ENCODE measurements at places on chromosomes 7 and 10. TPM values are rescaled to one million over a fixed set of nuclear protein-coding genes. Genes with fewer than 3 reads are reported as not detected.

DNA sequence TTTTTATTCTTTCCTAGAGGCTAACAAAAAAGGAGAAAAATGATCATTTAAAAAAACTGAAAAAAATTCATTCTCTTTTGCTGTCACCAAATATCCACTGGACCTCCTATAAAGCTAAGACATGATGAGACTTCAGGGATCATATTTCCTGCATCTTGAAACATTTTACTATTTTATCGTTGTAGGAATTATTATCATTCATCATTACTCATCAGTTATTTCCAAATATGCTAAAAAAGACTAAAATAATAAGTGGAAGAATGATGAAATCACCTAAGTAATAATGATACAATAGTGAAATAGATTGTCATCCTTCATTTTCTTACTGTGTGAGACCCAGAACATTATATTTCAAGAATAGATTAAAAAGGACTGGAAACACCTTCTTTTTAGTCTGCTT is 28.3 kb downstream of the TAF3 start:
- no peak for DNase-seq
- peaks cover 3% of the 10 kb centered on the region for H3K4me1 ChIP-seq
- no peaks in the 10 kb centered on the region for H3K27me3 ChIP-seq
- peaks cover 6% of the 10 kb centered on the region for H3K36me3 ChIP-seq

GRCh38 chr7:16023046-16023445 is 336.6 kb upstream of the MEOX2 start:
- H3K4me3 ChIP-seq, result no peak overlapping the region
- H3K27me3 ChIP-seq, result no peaks in the 10 kb centered on the region
- no peak for DNase-seq
- H3K36me3 ChIP-seq, result no peaks in the 10 kb centered on the region

Gene FGL2
- total RNA-seq, result 0.16 TPM

Gene KLF14
- not detected for total RNA-seq

DNA sequence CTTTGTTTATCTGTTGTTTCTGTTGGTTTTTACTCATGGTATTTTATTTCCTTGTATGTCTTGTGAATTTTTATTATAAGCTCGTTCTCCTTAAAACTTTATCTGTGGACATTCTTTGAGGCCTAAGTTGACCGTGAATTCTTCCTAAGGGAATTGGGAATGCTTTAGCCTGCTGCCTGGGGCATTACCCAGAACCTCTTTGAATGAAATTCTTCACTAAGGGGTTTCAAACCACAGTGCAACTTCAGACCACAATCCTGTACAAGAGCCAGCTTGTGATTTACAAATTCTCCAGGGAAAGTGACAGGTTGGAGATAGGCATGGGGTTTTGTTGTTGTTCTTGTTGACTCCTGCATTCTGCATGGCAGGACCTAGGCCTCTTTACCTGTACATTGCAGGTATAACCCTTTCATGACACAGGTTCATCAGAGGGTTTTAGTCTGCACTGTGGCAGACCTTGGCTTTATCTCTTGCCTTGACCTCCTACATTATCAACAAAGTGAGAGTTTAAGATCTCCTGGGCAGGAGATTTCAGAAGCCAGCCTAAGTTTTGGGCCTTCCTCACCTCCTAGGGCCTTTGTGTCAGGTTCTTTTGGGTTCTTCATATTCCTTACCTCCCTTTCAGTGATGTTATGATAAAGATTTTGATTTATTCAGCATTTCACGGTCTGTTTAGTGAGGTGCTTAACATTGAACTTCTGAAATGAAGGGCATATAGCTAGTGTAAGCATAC is 70.2 kb downstream of the ABCC2 start:
- no peak overlapping the region for H3K27ac ChIP-seq
- H3K4me1 ChIP-seq, result no peaks in the 10 kb centered on the region
- no peak overlapping the region for H3K4me3 ChIP-seq
- no peak for DNase-seq
- peaks cover under 1% of the 10 kb centered on the region for H3K27me3 ChIP-seq

DNA sequence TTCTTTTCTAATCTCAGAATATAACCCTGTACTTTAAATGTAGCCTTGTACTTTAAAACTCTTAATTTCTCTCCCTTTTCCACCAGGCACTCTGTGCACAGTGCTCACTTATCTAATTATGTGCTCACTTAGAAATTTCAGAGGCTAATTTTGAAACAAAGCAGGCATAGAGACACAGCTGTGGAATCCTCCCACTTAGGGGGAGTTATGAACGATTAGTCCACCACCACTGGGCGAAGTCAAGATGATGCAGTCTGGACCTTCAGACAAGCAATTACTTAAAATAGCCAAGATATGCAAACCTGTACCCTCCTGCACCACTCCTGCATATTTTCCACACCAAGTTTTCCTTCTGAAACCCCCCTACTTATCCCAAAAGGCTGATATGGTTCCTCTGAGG is 143.0 kb downstream of the STK31 start:
- H3K27me3 ChIP-seq, result no peaks in the 10 kb centered on the region
- no peak overlapping the region for H3K27ac ChIP-seq
- no peaks in the 10 kb centered on the region for H3K36me3 ChIP-seq
- no peak for DNase-seq
- H3K4me3 ChIP-seq, result no peak overlapping the region

GRCh38 chr10:84306751-84307384 is 21.5 kb upstream of the CCSER2 start:
- H3K36me3 ChIP-seq, result peaks cover 2% of the 10 kb centered on the region
- peak; percentile 18 for DNase-seq
- H3K27ac ChIP-seq, result peak overlapping the region; percentile 96
- peaks cover 37% of the 10 kb centered on the region for H3K4me1 ChIP-seq

Gene FAM25C
- not detected for total RNA-seq

GRCh38 chr10:12960334-12960898 is 41.1 kb downstream of the CCDC3 start:
- no peak overlapping the region for H3K27ac ChIP-seq
- no peak overlapping the region for H3K4me3 ChIP-seq
- DNase-seq, result no peak
- H3K27me3 ChIP-seq, result peaks cover 20% of the 10 kb centered on the region

GRCh38 chr10:6704896-6705295 is 124.8 kb upstream of the PRKCQ start:
- H3K27me3 ChIP-seq, result peaks cover 24% of the 10 kb centered on the region
- H3K27ac ChIP-seq, result no peak overlapping the region
- H3K4me3 ChIP-seq, result no peak overlapping the region
- H3K4me1 ChIP-seq, result peaks cover 3% of the 10 kb centered on the region
- DNase-seq, result no peak
- H3K36me3 ChIP-seq, result no peaks in the 10 kb centered on the region

GRCh38 chr7:155756322-155756721 is 55.9 kb downstream of the SHH start:
- H3K4me1 ChIP-seq, result peaks cover 60% of the 10 kb centered on the region
- no peak overlapping the region for H3K27ac ChIP-seq
- no peak for DNase-seq
- no peak overlapping the region for H3K4me3 ChIP-seq
- peaks cover 41% of the 10 kb centered on the region for H3K36me3 ChIP-seq
- H3K27me3 ChIP-seq, result no peaks in the 10 kb centered on the region

Gene TMEM229A
- not detected for total RNA-seq

Gene EVX1
- total RNA-seq, result not detected

Gene RP9
- 17.2 TPM for total RNA-seq

DNA sequence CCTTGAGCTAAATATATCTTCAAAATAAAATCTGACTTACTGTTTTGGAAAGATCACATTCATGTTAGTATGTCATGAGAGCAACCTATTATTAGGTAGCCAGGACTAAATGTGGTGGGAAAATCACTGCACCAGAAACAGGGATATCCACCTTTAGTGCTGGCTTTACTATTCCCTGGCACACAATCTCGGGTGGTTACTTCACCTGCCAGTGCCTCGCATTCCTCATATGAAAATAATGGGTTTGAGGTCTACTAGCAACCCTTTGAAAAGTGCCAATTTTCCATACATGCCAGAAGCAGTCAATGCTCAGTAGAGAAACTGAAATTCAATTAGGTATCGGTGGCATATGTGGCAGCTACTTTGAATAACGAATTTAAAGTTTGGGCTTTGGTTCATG is 36.8 kb downstream of the PTN start:
- H3K4me1 ChIP-seq, result no peaks in the 10 kb centered on the region
- H3K27ac ChIP-seq, result no peak overlapping the region
- DNase-seq, result no peak
- H3K36me3 ChIP-seq, result no peaks in the 10 kb centered on the region
- H3K4me3 ChIP-seq, result no peak overlapping the region

Gene ZNF37A
- total RNA-seq, result 24.1 TPM

Gene ARMC10
- 42.6 TPM for total RNA-seq

- no peaks in the 10 kb centered on the region for H3K36me3 ChIP-seq
- no peaks in the 10 kb centered on the region for H3K4me1 ChIP-seq
- H3K4me3 ChIP-seq, result no peak overlapping the region
- H3K27me3 ChIP-seq, result peaks cover 21% of the 10 kb centered on the region
- H3K27ac ChIP-seq, result no peak overlapping the region
These were observed 114.9 kb downstream of the IPMK start for GRCh38 chr10:58152673-58153263.

GRCh38 chr10:97724341-97724941 is 10.9 kb downstream of the MARVELD1 start:
- H3K27me3 ChIP-seq, result peaks cover 7% of the 10 kb centered on the region
- H3K4me1 ChIP-seq, result peaks cover 5% of the 10 kb centered on the region
- no peak overlapping the region for H3K4me3 ChIP-seq
- no peak overlapping the region for H3K27ac ChIP-seq
- no peak for DNase-seq

Gene GARS1
- total RNA-seq, result 439 TPM

Gene TRIM74
- total RNA-seq, result 0.40 TPM

Gene CNPY1
- total RNA-seq, result not detected

Gene DNAH11
- 4.3 TPM for total RNA-seq

DNA sequence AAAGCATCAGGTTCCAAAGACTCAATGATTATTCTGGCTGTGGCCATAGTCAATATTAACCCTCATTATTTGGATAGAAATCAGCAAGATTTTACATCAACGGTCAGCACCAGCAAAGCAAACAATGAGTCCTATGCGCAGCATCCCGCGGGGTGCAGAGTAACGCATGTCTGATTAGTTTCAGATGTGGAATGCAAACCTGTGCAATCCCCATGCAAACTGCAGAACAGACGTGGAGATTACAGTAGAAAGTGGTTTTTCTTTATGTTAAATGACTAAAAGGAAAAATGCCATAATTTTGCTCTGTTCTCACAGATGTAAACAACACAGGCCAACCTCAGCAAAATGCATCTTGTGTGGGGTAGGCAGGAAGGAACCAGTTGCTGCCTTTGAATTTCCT is 258.1 kb upstream of the GRB10 start:
- DNase-seq, result no peak
- H3K4me3 ChIP-seq, result no peak overlapping the region
- no peaks in the 10 kb centered on the region for H3K27me3 ChIP-seq
- no peaks in the 10 kb centered on the region for H3K36me3 ChIP-seq
- H3K27ac ChIP-seq, result no peak overlapping the region
- no peaks in the 10 kb centered on the region for H3K4me1 ChIP-seq

- no peak overlapping the region for H3K4me3 ChIP-seq
- H3K4me1 ChIP-seq, result peaks cover 43% of the 10 kb centered on the region
- H3K27ac ChIP-seq, result peak overlapping the region; percentile 6
- H3K27me3 ChIP-seq, result no peaks in the 10 kb centered on the region
These were observed 76.8 kb upstream of the CARD11 start for GRCh38 chr7:3120513-3120912.

Gene BBS9
- 9.9 TPM for total RNA-seq

Gene CYP3A7
- not detected for total RNA-seq

Gene CYP17A1
- total RNA-seq, result not detected

Gene LEP
- not detected for total RNA-seq

Gene MYO3A
- total RNA-seq, result not detected

DNA sequence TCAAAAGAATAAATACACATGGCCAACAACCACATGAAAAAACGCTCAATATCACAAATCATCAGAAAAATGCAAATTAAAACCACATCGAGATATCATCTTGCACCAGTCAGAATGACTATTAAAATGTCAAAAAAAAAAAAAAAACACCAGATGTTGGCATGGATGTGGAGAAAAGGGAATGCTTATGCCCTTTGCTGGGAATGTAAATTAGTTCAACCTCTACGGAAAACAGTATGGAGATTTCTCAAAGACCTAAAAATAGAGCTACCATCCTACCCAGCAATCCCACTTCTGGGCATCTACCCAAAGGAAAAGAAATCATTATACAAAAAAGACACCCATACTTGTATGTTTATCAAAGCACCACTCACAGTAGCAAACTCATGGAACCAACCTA is 45.0 kb upstream of the DIP2C start:
- no peak overlapping the region for H3K27ac ChIP-seq
- H3K27me3 ChIP-seq, result peaks cover 11% of the 10 kb centered on the region
- no peaks in the 10 kb centered on the region for H3K4me1 ChIP-seq

DNA sequence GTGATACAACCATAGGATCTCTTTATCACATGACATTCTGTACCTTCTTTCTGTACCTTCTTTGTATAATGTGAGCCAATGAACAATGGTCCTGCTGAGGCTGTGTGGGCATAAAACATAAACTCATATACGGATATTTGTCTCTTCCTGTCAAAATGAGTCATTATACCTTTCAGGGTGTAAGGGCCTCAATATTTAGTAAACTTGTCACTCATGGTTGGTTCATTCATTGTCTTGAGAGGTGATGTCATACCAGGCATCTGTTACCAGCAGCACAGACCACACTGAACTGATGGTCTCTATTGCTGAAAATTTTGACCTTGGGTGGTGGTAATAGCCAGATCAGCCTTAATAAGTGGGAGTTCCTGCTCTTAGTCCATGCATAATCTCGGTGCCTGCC is 287.6 kb upstream of the TPK1 start:
- H3K36me3 ChIP-seq, result no peaks in the 10 kb centered on the region
- H3K27me3 ChIP-seq, result peaks cover 3% of the 10 kb centered on the region
- no peaks in the 10 kb centered on the region for H3K4me1 ChIP-seq
- H3K27ac ChIP-seq, result no peak overlapping the region

Data from activated CD4-positive, alpha-beta T cell treated with anti-CD3 and anti-CD28 coated beads for 36 hours (primary cell).